ENCODE measurements at places on chromosomes 7 and 10.

- DNase-seq, result no peak
Measured at GRCh38 chr7:33716581-33717477, 188.5 kb upstream of the BMPER start.

DNA sequence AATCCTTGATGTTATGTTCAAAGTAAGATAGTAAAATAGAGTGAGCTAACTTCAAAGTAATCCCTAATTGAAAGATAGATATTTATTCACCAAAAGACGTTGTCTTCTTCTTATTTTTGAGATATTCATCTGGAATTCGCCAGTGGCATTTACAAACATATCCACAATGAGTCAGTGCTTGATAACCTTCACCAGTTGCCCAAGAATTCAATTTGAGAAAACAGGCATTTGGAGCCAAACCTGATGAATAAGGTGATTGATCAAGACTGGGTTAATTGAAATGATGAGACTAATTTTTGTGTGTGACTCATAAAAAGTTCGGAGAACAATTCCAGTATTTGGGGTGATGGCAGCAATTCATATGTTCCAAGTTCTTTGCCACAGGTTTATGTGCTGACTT, 344.0 kb downstream of the ARL4A start:
- no peak for DNase-seq

DNA sequence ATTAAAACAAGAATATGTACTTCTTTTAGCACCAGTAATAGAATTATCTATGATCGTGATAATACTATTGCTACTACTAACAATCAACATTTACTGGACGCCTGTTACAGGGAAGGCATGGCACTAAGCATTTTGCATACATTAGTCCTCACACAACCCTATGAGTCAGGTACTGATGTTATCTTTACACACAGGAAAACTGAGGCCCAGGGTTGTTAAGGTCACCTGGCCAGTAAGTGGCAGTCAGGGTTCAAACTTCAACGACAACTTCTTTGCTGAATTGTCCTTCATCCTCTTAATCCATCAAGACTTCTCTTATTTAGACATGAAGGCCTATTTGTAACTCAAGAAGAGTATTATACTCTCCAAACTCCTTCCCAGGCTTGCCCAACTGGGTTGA, 41.9 kb upstream of the ACSL5 start:
- no peak for DNase-seq

- DNase-seq, result no peak
Measured at GRCh38 chr7:115116773-115117715, 195.2 kb downstream of the MDFIC start.

DNA sequence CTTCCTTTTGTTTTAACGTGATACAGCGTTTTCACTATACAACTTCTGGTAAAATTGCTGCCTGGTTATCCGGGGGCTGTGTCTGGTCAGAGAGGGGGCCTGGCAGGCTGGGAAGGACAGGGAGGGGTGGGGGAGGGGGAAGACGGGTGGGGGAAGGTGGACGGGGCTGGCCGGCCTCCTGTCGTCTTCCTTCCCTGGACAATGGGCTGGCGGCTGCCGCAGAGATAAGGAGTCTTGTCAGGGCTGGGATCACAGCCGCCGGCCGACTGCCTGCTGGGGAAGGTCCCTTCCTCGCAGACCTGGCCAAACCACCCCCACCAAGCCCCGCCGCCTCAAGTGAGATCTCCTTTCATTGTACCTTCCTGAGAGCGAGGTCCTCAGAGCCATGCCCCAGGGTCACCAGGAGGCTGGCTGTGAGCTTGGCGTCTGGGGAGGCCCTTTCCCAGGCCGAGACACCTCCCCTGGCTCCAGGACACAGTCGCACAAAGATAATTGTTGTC, 151.2 kb upstream of the TNRC18 start:
- no peak for DNase-seq

DNA sequence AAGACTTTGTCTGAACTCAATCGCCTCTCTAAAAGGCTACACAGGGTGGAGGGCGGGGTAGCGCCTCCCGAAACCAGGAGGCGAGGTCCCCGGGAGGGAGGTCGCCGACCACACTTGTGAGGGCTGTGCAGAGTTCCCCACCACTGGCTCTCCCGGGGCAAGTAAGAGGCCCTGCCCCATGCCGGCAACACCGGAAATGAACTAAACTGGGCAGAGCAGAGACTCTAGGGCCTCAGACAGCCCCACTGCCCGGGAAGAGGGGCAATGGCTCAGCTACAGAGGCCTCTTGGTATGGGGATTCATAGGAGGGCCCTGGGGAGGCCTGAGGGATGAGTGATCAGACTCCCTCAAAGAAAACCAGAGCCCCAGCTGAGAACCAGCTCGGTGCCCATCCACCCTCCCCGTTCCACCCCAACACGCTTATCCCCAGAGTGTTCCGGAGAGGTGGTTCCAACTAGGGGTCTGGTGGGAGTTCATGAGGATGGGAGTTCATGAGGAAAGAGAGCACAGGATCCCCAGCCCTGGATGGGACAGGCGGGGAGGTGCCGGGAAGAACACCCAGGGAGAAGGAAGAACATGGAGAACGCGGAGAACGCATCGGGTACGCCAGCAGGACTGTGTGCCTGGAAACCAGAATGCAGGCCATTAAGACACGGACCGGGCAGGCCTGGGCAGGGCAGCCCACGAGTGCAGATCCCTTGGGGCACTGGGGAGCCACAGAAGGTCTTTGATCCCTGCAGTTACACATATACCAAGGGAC, 89.4 kb upstream of the MYL10 start:
- no peak for DNase-seq

GRCh38 chr10:1754506-1755153, 17.3 kb upstream of the ADARB2 start:
- no peak for DNase-seq

- DNase-seq, result no peak
Measured at GRCh38 chr10:98141484-98142073, 7.1 kb downstream of the R3HCC1L start.

GRCh38 chr10:120460186-120460585, 3.2 kb downstream of the PLPP4 start:
- DNase-seq, result no peak

DNA sequence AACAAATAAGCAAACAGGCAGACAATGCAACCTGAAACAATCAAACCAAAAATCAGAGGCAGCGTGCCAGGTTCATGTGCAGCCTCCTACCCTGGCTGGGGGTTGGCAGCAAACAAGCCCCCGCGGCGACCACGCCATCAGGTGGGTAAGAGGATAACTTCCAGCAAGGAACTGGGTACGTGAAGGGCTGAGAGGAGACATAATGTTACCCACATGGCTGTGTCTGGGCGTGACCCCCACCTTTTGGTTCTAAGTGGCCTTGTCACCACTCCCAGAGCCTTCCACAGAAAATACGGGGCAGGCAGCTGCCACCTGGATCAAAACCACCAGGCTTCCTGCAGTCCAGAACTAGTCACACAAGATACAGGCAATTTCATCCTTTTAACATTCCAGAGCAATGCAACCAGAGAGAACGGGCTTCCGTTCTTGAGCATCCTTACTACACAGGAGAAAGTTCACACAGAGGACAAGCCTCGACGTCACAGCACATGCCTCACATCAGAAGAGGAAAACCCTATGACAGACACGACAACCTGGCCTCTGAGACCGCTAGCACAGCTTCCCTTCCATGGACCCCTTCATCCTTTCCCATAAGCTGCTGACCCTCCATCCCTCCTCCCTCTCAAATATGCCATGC, 171.0 kb downstream of the GRID1 start:
- DNase-seq, result no peak

DNA sequence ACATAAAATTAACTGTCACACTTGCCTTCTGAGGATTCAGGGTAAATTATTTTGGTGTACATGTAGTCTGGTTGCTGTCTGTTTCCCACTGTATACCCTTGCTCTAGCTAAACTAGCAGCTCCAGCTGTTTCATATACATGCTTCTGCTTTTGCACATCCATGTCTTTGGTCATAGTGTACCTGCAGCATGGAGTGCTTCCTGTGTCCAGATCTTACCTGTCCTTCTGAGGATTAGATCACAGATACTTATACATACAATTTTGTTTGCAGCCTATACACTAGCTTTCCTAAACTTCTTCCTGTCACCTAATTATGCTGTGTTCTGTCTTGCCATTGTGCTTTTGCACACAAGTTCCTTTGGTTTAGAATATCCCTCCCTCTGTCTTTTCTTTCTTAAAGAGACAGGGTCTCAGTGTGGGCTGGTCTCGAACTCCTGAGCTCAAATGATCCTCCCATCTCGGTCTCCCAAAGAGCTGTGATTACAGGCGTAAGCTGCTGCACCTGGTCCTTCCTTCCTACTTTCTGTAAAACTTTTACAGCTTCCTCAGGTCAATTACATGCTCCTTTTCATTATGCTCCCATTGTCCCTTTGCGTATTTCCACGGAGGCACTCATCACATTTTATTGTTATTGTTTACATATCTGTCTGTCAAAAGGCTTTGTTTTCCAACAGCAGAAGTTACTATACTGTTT, 33.8 kb downstream of the TPST1 start:
- no peak for DNase-seq

DNA sequence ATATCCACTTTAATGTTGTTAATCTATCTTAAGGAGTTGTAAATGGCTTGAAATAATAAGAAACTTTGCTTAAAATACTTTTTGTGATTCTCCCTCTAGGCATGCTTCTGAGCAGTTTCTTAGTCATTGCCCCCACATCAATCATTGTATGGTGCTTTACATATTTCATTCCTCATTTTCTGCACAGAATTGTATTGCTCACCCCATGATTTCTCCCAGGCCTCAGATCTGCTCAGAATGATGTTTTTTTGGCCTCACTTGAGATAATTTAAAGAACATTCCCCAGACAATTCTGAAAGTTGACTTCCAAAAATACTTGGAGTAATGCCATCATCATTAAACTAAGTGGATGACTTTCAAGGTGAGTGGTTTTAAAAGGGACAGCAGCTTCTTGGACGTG, 82.1 kb upstream of the PRPS1L1 start:
- no peak for DNase-seq

GRCh38 chr10:56912043-56912442, 551.0 kb upstream of the ZWINT start:
- no peak for DNase-seq

DNA sequence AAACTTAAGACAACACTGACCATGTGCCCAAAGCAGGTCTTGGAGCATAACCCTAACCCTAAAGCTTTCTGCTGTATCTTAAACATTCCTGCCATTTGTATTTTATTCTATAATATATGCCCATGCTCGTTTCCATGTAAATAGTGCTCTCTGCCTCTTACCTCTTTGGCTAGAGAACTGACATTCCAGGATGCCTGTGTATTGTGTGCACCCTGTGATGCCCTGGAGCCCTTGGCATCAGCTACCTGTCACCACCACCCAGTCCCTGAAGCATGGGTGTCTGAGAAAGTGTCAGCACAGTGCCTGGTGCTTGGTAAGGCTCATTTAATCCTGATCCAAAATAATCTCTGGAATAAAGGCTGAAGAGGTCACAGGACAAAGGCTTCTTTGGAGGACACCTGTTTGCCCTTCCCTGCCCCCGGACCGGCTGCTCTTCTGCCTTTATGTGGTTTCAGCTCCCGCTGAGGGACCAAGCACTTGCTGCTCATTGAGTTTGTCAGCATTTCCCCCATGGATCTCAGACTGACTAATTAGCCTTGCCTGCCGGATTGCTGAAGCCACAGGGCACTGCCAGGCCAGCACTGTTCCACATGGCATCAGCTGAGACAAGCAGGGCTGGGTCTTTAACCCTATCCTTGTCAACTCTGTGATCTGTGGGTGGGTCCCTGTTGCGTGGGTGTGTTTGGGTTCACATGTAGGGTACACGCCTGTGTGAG, 139.1 kb upstream of the SORCS3 start:
- DNase-seq, result no peak

DNA sequence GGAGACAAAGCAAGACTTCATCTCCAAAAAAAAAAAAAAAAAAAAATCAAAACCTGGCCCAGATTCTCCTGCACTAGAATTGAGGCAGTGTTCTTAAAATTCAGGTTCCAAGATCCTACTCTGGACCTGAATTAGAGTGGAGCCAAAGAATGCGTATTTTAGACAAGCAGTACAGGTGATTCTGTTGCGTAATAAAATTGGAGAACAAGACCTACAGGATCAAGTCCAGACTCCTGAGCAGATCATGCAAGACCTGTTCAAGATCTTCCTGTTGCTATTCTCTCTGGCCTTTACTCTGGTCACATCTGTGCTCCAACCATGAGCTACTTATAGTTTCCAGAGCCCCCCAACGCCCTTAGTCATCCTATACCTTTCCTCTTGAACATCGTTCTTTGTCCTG, 51.5 kb upstream of the RSBN1L start:
- no peak for DNase-seq

GRCh38 chr7:67445728-67446127, 449.1 kb downstream of the TYW1 start:
- no peak for DNase-seq

GRCh38 chr10:15660990-15661389, 58.7 kb downstream of the ITGA8 start:
- no peak for DNase-seq

- DNase-seq, result no peak
Measured at GRCh38 chr7:25944777-25945515, 207.1 kb upstream of the NFE2L3 start.

- no peak for DNase-seq
Measured at GRCh38 chr7:12721286-12721830, 33.9 kb downstream of the ARL4A start.

DNA sequence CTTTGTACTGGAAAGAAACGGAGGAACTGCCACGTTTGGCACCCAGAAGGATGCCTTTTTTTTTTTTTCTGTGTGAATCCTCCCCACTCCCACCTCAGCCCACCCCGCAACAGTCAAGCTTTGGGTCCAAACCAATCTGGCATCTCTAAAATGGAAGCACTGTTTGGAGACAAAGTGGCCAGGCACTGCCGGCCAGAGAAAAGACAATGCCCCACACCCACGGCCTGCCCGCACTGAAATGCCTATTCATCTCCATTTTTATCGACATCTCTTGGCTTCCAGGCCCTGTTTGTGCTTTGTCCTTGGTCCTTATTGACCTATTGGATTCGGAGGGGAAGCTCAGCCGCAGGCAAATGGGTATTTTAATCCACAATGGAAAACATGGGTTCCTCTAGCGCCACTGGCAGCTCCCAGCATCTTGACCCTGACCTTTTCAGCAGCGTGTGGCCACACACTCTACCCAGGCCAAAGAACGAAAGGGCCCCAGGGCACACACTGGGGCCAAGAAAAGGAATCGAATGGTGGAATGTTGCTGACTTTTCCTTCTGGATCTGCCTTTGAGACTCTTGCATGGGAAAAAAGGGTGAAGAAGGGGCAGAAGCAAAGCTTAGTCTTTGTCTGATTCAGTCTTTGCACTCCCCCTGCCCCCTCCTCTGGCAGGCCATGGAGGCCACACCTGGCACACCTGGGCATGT, 162.6 kb upstream of the CDCA7L start:
- DNase-seq, result no peak

DNA sequence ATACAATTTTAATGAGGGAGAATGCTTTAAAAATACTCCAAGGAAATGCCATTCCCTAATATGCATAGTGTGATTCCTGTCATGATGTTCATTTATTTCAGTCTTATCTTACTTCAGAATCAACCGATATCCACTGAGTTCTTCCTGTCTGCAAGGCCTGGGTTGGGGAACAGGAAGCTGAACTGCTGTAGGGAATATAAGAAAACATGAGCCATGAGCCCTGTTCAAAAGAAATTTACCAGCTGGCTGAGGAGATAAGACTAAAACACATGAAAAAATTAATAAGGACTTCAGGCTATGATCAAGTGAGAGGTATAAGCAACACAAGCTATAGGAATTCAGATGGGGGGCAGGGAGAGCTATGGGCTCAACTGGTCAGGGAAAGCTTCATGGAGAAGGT, 184.7 kb downstream of the PLPP4 start:
- DNase-seq, result no peak

Measured in naive thymus-derived CD8-positive, alpha-beta T cell (primary cell).